HFFc6 (cell line): ENCODE measurements at places on chromosomes 1 and 21. TPM values are rescaled to one million over a fixed set of nuclear protein-coding genes. Genes with fewer than 3 reads are reported as not detected.
A peak's percentile ranks its signal among the peaks of the same experiment; 100 is the strongest.

DMRTA2 gene
- not detected in 2 replicates for total RNA-seq

JAM2 gene
- 0.16 to 0.31 TPM in 2 of 3 replicates, not detected in the other for total RNA-seq

KRTAP21-3 gene
- not detected in 3 replicates for total RNA-seq

PTBP2 gene
- 6.5 and 7.5 TPM in 2 replicates for total RNA-seq

CYP2J2 gene
- not detected in 3 replicates for total RNA-seq

AMIGO1 gene
- 3.0 and 8.7 TPM in 2 replicates for total RNA-seq

KCNC4 gene
- 10.8 to 24.9 TPM (median 17.4 TPM) in 3 replicates for total RNA-seq

WDR4 gene
- 19.1 to 27.6 TPM (median 21.0 TPM) in 3 replicates for total RNA-seq

PLA2G4A gene
- 0.25 to 0.74 TPM (median 0.63 TPM) in 3 replicates for total RNA-seq

C1orf116 gene
- 0.02 to 0.07 TPM (median 0.06 TPM) in 3 replicates for total RNA-seq

OR2T35 gene
- not detected in 3 replicates for total RNA-seq

DNA sequence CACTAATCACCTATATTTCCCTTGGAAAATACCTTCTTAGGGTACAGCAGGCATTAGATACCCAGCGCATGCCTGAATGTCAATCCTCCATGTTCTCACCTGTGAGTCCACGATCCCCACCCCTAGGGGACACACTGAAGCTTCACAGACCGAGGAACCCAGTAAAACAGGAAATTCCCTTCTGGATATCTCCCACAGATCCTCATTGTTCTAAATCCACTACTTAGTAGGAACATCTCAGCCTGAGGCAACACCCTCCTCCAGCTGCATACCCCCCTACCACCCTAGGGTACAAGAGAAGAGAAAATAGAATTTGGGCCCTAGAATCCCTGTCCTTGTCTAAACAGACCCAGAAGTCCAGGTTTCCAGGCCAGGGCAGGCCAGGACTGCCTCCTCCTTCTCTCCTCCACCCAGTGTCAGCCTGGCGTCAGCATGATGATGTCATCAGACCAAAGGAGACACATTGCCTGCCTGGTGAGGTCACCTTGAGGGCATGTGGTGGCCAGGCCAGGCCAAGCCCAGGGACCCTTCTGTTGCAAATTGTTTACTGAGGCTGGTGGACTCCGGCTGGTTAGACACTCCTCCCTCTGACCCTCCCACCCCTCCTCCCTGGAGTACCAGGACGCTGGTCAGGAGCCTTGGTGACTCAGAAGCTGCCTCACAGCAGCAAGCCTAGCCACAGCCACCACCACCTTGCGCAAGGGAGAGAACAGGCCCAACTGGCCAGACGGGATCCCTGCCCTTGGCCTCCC is 6.2 kb downstream of the NECTIN4 start:
- DNase-seq = peak; percentile 89

GRCh38 chr1:168531615-168532345 is 12.0 kb downstream of the XCL2 start:
- no peak for DNase-seq

- peak; percentile 74 for DNase-seq
These were observed 60.6 kb downstream of the GNG4 start for GRCh38 chr1:235588916-235589515.

DNA sequence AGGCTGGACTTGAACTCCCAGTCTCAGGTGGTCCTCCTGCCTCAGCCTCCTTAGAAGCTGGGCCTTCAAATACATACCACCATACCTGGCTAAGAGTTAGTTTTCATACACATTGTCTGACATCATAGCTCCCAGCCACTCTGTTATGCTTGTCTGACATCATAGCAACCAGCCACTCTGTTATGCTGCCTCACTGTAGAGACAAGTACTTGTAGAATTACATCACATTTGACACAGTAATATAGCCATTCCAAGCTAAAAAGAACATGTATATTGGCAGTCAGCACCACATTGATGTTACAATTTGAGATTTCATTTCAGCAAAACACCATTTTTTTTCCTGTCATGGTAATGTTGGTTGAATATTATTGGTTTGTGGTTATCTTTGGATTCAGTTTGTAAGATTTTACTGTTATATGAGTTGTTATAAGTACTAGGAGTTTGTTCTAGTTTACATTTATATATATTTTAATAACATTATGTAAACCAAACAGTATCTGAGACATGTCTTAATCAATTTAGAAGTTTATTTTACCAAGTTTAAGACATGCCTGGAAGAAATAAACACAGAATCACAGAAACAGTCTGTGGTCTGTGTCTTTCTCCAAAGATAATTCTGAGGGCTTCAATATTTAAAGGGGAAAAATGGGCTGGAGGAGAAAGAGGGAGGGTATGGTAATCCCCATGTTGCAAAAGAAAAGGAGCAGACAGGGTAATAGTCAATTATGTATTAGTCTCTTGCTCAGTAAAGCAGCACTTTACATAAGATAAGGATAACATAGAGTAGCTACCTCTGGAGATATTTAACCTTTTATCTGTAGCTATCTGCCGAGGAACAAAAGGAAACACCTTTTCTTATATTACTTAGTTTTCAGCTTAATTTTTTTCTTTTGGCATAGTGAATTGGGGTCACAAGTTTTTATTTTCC is 43.0 kb downstream of the XPR1 start:
- DNase-seq = no peak

GRCh38 chr1:161179698-161180097 is 2.4 kb upstream of the B4GALT3 start:
- no peak for DNase-seq

DNA sequence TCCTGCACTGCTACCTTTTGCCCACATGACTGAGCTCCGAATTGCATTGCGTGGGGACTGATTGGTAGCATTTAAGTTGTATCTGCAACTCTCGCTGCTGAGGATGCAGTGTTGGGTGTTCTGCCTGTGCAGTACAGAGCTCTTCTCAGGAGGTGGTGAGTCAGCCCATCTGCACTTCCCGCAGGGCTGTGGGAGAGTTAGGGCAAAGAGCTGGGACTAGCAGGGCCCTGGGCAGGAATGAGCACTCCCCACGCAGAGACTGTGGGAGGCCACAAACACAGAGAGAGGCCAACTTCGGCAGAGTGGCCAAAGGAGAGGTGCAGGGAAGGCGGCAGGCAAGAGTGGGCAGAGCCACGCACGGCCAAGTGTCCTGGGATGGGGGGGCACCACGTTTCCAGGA is 244.7 kb downstream of the SIPA1L2 start:
- peak; percentile 1 for DNase-seq

DNA sequence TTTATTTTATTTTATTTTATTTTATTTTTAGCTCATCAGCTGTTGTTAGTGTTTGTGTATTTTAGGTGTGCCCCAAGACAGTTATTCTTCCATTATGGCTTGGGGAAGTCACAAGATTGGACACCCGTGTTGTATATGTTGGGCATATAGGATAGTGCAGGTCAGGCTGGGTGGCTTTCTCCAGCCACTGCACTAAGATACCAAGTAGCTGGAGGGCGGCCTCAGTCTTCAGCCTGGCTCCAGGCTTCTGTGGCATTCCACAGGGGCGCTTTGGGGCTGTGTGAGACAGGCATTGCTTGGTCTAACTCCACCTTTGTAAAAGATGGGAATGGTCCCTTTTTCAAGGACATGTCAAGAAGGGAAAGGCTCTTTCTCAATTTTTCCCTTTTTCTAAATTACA is 16.5 kb downstream of the RRP1B start:
- DNase-seq = no peak

DNA sequence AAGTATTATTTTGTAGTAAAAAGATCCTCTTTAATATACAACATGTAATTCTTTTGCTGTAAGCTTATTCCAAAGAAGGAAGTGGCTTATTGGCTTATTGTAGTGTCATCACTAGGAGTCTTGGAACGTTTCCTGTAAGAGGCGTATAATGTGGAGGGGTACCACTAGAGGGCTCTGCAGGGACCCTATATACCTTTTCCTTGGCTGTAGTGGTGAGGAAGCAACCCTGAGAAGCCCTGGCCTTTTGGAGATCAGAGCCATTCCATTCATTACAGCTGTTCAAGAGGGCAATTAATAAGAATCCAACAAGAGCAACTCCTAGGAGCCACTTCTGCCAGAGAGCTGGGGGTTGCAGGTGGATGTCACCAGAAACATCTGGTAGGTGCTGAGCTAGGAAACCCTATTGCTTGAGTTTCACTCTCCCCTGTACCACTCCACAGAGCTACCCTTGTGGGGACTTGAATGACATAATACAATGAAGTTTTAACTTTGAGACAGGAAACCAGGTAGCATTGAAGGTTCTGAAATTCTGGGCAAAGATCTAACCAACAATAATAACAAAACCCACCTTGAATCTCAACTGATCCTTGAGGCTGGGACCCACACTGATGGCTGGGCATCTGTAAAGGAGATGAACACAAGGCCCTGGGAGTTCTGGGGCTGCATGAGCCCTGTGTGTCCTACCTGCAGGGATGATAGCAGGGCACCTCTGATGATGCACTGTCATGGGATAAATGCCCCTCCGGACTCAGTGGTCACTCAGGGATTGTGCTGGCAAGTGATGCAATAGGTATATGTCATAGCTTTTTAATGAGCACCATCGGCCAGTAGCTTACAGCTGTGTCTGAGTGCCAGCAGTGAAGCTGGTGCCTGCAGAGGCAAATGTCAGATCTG is 160.2 kb upstream of the COA6 start:
- DNase-seq = no peak

GRCh38 chr1:223732993-223733798 is 20.9 kb downstream of the CAPN2 start:
- DNase-seq = no peak

DNA sequence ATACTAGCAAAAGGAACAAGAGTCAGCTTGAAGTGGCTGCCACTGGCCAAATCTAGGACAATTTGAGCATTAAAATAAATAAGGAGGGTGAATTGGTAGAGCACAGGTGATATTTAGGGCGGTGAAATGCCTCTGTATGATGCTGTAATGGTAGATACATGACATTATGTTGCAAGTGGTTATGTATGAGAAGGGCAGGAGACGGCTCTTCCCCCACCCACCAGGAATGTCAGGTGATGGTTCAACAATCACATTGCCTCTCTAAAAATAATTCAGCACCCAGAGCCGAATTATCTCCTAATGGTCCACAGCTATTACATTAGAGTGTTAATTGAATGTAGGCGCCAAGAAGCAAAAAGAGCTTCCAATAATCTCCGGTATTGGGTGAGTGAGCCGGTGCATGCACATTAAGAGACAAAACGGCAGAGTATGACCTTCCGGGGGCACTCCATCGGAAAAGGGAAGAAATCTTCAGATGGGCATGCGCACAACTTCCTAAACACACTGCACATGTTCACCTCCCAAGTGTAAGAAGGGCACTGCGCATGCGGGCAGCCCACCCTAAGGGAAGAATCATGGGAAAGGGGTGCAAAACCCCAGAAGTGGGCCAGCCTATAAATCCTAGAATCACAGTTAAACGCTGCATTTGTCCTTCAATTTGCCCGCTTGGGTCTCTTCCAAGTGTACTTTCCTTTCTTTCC is 6.8 kb upstream of the IFNAR1 start:
- no peak for DNase-seq

DNA sequence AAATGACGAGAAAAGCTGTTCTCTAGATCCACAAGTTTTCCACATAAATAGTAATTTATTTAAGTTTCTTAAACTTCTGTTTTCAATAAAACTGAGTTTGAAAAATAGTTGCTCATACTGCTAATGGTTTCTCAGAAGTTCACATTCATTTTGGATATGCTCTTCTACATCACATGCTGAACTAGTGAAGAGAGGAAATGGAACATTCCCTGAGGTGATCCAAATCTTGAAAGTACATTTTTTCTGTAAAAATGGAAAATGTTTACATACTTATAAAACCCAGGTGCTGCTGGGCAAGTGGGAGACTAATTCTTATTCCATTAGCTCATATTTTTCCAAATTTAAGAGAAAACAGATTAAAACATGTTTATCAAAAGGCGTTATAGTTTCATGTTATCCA is 111.7 kb downstream of the ADGRL4 start:
- no peak for DNase-seq

DNA sequence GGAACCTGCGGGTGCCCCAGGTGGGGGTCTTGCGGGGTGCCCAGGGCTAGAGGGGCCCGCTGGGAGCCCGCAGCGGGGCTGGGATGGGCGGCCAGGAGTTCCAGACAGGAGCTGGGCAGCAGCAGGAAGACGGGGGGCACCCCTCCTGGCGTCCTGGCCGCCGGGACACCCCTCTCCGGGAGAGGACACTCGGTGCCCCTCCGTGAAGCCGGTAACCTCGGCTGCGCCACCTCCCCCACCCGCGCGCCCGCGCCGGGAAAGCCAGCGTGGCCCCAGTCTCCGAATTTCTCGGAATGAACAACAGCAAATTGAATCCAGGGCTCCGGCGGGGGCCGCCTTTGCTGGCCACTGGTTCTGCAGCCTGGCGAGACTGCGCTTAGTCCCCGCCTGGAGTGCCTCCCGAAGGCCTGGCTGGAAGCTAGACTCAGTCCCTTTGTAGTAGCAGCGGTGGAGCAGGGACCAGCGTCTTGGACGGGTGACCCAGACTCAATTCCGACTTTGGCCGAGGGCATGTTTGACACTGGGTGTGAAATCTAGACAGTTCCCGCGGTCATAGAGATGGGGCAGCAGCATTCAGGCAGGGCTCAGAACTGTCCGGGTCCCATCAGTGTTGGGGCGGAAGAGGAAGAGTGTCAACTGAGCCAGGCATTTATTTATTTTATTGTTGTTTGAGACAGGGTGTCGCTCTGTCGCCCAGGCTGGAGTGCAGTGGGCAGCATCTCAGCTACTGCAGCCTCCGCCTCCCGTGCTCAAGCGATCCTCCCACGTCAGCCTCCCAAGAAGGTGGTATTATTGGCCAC is 773 bp downstream of the IFNGR2 start:
- peak; percentile 39 for DNase-seq

- DNase-seq = no peak
These were observed 88.1 kb downstream of the BACH1 start for GRCh38 chr21:29386803-29387202.

DNA sequence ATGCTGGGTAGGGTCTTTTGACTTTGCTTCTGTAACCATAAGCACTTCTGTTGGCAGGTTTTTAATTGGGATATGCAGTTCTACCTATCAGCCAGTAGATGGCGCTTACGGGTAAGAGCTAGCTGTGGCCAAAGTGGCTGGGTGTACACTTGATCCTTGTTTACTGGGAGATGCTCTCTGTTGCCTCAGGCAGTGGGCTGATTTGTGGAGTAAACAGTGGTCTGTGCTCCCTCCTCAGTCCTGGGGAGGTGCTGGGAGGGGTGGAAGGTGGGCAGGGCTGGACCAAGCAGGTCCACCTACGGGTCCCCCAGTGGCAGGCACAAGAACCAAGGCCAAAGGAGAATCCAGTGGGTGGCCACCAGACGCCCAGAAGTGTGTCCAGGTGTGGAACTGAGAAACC is 43.4 kb downstream of the RALGPS2 start:
- peak; percentile 15 for DNase-seq

DNA sequence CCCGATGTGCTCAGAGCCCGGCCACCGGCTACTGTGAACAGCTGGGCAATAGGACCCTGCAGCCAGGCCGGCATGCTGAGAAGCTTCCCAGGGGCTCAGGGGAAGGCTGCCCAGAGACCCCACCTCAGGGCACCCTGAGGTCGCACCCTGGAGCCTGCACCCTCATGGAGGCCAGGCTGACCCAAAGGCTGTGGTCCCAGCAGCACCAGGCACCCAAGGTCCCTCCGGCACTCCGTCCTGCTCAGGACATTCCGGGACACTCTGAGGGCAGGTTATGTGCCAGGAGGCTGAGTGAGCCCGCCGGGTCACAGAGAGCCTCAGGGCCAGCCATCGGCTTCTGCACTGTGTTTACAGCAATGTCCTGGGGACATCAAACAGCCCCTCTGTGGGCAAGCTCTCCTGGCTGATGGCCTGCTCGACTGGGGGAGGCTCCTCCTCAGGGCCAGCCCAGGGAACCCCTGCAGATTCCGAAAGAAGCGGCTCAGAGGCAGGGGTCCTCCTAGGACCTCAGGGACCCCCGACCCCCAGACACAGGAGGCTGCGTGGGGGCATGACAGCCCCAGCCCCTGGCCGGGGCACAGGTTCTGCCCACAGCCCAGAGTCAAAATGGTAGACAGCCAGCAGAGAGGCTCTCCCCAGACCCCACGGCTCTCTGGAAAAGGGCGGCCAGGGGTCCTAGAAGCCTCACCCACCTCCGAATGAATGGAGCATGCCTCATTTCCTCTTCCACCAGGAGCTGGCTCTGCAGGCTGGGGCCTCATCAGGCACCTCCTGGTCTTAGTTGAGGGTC is 8.2 kb downstream of the SLC19A1 start:
- DNase-seq = no peak
